AG04449 (cell line): ENCODE measurements at places on chromosomes 5 and 9.
A peak's percentile ranks its signal among the peaks of the same experiment; 100 is the strongest.

DNA sequence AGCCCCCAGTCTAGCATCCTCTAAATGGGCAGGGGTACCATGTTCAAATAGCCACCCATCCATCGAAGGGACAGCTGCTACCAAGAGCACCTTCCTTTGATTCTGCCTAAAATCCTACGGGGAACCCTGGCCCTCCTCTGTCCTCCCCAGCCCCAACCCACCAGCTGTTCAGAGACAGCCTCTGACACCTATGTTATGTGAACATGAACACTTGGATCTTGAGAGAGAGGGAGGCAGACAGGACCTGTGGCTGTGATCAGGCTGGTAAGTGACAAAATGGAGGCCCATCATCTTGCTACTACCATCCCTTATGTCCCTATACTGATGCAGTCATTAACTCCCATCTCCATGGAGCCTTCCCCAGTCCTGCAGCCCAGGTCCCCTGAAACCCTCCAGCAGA lies 8.2 kb downstream of the SLC23A1 start:
- DNase-seq = no peak

- peak; percentile 1 for DNase-seq
Measured at GRCh38 chr5:146130440-146131045, 25.2 kb upstream of the PLAC8L1 start.

DNA sequence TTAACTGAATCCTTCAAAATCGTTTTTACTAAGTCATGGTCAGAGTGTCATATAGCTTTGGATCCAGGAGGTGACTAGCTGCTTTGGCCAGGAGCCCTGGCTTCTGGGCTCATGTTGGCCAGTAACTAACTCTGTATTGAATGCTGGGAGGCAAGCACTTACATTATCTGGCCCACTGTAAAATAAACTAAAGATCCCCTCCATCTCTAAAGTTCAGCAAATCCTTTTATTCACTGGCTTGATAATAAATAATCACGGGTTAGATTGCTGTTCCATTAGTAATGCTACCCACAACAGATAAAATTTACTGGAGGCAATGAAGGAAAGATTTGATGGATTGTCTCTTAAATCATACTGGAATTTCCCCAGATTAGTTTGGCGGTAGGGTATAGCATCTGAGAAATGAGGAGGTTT lies 382.2 kb upstream of the TLE4 start:
- DNase-seq = no peak

- DNase-seq = no peak
Measured at GRCh38 chr9:95074632-95075031, 242.9 kb downstream of the FANCC start.

GRCh38 chr9:31590091-31590490 lies 794.4 kb upstream of the ACO1 start:
- no peak for DNase-seq

DNA sequence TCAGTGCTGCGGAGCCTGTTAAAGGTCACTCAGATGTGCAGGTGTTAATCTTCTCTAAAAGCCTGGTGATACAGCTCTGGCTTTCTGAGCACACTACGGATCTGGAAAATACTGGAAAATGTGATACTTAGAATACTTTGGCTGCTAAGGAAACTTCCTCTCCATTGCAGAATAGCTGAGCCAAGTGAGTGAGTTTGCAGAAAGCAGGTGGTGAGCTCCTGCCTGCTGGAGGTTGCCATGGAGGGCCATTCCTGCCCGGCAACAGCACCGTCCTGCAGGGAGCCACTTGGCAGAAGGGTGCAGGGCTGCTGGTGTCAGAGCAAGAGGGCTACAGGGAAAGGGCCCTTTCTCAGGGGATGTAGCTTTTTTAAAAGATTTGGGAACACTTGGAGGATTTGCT lies 40.7 kb downstream of the SECISBP2 start:
- DNase-seq = no peak

DNA sequence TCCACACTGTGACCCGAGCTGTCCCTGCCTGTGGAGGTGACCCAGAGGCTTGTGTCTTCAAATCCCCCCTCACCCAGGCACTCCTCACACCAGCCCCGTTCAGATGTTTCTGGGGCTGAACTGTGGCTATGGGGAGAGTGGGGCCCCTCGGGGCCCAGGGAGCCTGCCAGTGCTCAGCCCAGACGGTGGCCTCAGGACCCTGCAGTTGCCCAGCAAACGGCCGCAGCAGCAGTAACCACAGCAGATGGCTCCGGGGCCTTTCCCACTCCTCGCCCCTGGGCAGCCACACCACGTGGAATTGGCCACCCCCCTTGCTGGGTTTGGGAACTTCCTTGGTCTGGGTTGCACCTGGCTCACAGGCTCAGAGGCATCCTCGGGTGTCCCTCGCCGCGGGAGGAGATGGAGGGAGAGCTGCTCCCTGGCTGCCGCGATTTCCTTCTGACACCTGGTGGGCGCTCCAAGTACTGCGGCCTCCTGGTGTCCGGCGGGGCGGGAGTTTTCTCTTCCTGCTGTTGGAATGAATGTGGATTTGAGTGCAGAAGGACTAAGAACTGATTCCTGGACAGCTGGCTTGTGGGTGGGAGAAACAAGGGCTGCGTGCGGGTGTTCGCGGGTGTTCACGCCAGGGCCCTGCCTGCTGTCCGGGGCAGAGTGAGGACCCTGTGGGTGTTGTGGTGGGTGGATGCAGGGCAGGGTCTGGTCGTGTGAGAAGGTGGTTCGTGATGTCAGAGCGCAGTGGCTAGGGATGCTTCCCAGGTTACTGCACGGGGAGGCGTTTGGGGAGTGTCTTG lies 97.5 kb downstream of the COL5A1 start:
- no peak for DNase-seq

DNA sequence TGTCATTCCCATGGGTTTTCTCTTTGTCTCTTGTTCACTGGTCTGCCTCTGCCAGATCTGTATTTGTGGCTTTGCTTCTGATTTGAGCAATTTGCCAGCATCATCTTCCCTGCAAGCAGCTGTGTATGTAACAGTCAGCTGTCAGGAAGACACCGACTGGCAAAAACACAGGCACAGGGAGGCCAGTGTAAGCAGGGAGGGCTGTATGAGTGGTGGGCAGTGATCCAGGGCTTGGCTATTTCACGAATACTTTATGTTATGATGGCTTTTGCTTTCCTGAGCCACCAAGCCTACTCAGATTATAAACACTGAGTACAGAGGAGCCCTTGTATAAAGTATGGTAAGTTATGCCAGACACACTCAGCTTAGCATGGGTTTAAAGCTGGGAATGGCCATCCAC lies 11.6 kb downstream of the BNIP1 start:
- DNase-seq = no peak

GRCh38 chr5:95878417-95879323 lies 56.1 kb upstream of the GLRX start:
- DNase-seq = no peak

- DNase-seq = no peak
Measured at GRCh38 chr5:172792701-172793570, 21.9 kb upstream of the DUSP1 start.

GRCh38 chr9:109109967-109110328 lies 9.8 kb downstream of the TMEM245 start:
- DNase-seq = no peak

- no peak for DNase-seq
Measured at GRCh38 chr9:136291306-136292025, 12.4 kb downstream of the CCDC187 start.

- no peak for DNase-seq
Measured at GRCh38 chr5:150659360-150660107, 1.5 kb upstream of the MYOZ3 start.

GRCh38 chr5:149172709-149173505 lies 31.6 kb downstream of the ABLIM3 start:
- DNase-seq = no peak

DNA sequence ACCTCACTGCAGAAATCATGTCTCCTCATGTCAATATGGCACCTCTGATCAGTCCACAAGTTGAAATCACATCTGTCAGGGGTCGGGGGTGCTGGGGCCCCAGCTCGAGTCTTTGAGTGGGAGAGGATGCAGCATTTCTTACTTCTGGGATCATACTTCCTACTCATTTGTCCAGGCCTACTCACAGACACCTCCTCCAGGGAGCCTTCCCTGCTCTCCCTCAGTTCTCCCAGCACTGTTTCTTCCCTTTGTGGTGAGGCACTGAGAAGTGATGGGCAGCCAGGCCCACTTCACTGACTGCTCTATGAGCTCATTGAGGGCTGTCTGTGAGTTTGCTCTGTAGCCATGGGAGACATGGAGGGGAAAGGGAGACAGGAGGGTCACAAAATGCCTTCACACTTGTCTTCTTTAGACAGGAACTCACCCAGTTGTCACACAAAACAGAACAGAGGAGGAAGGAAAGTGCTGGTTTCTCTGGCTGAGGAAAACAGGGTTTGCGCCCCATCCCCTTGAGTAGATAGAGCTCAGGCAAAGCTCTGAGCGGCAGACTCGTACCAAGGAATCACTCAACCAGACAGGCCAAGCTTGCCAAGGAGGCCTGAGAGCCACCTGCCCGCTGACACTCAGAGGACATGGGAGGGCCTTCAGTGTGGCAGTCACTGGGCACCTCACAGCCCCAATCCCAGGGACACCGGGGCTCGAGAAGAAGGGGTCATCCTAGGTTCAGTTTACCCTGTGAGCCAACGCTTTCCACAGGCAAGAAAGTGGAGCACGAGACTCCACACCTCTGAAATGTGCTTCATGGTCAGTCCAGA lies 152.9 kb downstream of the GABBR2 start:
- no peak for DNase-seq

DNA sequence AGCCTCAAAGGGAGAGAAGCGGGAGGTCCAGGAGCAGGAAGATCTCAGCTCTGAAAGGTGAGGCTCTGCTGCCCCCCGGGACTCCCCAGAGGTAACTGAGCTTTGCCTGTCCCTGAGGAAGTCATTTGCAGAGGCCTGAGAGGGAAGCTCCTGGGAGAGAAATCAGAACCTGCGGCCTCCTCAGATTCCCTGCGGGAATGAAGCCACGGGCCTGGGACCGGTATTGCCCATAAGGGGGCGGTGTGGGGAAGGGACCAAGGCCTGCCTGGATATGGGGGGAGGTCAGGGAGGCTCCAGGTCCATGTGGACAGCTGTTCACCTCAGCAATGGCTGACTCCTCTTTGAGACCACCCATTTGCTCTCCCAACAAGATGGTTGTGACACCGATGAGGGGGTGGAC lies 1.3 kb downstream of the SPATA31E1 start:
- no peak for DNase-seq

GRCh38 chr9:132717326-132717945 lies 47.2 kb downstream of the GTF3C4 start:
- DNase-seq = no peak

GRCh38 chr5:123422433-123423277 lies 548 bp downstream of the CEP120 start:
- no peak for DNase-seq

DNA sequence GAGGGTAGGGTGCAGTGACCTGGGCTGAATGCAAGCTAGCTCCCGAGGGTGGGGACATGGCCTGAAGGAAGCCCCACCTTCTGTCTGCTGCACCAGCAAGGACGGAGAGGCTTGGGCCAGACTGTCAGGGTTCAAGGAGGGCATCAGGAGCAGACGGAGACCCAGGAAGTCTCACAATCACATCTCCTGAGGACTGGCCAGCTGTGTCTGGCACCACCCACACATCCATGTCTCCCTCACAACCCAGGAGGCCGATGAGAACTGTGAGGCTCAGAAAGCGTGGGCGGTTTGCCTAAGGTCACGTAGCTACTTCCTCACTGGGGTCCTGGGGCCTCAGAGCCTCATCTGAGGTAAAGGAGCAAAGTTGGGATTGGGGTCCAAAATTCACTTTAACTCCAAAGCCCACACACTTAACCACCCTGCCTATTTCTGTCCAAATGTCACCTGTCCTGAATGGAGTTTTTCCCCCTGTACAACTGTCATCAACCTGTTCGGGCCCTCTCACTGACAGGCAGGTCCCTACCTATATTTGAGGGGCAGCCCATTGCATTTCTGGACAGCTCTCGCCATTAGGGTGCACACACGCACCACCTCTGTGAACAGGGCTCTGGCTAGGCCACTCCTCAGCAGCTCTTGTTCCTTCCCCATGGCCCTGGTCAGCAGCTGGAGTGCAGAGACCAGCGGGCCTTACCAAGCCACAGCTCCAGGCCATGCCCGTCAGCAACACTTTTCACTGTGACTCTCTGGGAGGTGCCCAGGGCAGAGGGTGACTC lies 3.4 kb downstream of the IL13 start:
- DNase-seq = no peak

DNA sequence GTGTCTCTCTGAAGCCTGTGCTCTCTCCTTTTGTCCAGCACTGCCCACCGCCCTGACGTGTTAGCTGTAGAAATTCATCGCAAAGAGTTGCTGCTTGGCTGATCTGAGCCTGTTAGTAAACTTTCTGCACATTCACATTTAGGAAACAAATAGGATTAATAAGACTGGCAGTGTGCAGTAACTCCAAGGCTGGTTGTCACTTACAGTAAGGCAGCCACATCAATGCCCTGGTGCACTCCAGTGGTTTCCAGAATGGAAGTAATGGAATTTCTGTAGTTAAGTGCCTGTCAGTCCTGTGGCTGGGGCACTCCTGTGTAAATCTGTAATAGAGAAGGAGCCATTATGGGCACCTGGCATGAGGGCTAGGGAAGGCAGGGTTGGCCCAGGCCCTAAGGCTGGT lies 70.6 kb downstream of the DOCK2 start:
- no peak for DNase-seq

DNA sequence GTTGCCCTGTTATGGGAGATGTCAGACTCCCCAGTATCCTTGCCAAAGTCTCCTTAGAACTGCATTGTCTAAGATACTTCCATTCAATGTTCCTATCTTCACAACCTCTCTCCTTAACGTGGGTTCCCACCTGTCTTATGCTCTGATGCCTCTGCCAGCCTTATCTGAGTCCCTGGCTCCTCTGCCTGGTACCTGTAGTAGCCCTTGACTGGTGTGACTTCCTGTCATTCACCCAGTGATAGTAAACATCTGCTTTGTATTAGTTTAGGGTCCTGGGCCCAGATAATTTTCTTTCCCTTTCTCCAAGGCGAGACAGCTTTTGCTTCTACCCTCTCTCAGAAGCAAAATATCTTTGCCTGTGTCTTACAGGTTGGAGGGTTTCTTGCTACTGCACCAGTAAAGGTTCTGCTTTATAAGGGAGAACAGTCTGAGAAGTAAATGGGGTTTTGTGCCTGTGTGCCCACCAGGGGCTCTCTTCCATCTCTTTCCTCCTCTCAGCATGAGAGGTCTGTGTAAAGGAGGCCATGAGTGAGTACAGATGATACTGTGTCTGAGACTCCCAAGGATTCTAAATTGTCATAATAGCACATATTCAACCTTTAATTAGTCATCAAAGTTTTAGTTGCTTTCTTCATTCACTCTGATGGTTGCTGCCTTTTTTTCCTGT lies 220.8 kb downstream of the PRR16 start:
- no peak for DNase-seq

DNA sequence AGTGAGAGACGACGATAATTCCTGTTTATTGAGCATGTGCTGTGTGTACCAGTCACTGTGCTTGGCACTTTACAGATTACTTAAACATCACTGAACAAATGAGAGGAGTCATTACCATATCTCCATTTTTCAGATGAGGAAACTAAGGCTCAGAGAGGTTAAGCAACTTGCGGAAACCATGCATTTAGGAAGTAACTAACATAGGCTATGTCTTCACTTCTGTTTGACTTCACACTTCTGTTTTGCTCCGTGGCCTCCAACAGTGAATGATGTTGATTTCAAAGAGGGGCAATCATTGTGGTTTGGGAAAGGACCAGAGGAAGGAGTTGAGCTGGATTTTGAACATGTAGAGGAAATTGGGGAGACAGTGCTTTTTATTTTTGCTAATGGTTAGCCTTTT lies 16.7 kb downstream of the GCNT1 start:
- no peak for DNase-seq
